ENCODE measurements at places on chromosomes 2 and 18.

DNA sequence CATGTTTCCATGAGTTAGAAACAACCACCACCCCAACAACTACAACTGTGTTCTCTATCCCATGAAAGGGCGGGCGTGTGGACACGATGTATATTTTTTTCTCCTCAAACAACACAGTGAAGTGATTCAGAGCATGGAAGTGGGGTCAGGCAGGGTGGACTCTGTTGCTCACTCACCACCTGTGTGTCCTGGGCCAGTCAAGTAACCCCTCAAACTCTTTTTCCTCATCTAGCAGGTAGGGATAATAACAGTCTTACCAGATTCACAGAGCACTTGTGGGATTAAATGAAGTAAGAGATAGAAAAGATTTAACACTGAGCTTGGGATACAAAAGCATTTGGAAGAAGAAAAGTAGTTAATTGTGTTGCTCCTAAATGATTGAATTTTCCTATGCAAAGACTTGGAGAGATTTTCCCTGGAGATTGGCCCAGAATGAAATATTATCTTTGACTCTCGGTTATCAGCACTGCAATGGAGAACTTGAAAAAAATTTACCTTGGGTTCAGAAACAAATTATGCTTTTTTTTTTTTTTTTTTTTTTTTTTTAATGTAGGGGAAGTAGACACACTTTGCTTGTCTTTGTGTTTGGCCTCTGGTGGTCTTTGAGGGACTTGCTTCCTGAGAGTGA is 161.9 kb upstream of the EPAS1 start:
- no peaks in the 10 kb centered on the region for H3K4me1 ChIP-seq
- H3K27ac ChIP-seq, result no peak overlapping the region
- no peak overlapping the region for H3K4me3 ChIP-seq
- H3K27me3 ChIP-seq, result no peaks in the 10 kb centered on the region
- DNase-seq, result no peak

DNA sequence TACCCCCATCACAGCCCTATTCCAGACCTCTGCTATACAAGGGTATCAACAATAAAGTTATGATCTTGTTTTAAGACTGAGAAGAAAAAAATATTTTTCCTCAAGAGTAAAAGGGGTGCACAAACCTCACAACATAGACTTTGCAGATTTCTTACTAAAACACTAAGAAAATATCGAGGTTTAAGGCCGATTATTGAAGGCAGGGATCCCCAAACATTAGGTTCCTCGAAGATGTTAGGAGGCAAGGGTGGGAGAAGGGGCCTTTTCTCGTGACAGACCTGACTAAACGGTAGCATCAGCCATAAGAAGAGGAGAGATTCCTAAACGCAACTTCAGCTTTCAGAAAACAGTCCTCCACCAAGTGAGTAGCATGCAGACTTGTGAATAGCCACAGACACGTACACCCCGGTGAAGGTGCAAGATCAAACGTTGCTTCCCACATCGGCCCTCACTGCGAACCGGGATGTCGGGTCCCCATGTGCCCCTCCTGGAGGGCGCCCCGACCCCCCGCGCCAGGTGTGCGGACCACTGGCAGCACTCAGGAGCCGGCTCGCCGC is 678 bp downstream of the PIAS2 start:
- H3K4me3 ChIP-seq, result peak overlapping the region; percentile 61
- H3K4me1 ChIP-seq, result peaks cover 6% of the 10 kb centered on the region
- no peaks in the 10 kb centered on the region for H3K27me3 ChIP-seq
- H3K27ac ChIP-seq, result peak overlapping the region; percentile 22

DNA sequence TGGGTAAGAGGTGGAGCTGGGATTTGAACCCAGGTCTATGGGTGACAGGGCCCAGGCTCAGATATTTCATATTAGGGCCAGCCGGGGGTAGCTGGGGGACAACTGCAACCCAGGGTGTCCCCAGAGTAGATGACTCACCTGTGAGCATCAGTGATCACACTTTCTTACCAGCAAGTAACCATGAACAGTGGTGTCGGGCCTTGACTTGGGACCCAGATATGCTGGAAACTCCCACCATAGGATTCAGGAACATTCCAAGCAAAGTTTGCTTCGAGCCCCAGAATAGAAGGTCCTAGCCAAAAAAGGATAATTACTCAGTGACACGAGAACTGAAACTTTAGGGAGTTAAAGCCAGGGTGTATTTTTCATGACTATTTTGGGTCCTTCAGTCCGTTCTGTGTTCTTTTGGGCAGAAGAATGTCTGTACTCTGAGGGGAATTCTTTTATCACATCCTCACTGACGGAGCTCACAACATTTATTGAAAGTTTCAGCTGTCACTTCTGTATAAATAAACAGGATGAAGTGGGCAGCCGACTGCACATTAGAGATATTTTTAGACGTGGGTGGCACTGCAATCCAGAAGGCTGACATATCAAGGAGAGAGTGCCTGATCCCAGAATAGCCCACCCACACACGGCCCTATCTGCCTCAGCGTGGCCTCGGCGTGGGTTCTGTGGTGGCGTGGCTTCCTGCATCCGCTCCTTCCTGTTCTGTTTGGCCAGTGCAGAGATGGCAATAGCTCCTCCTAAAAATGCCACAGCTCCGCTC is 45.6 kb downstream of the RAMP1 start:
- no peak for DNase-seq
- H3K27ac ChIP-seq, result no peak overlapping the region
- H3K36me3 ChIP-seq, result peaks cover 22% of the 10 kb centered on the region
- no peaks in the 10 kb centered on the region for H3K27me3 ChIP-seq
- H3K4me1 ChIP-seq, result no peaks in the 10 kb centered on the region

DNA sequence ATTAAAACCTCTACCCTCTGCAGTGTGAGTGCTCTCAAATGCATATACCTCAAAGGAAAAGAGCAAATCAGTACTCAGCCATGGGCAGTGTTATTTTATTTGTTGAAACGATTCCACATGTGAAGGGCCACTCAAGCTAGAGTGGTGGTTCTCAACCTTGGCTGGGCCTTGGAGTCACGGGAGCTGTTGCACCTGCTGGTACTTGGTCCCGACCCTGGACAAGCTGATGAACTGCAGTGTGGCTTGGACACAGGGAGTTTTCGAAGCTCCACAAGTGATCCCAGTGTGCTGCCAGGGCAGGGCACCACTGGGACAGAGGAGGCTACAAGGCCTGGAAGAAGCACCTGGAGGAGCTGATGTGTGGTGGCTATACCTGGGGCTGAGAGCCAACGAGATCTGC is 19.7 kb downstream of the GNLY start:
- H3K4me3 ChIP-seq, result no peak overlapping the region
- H3K4me1 ChIP-seq, result peaks cover 28% of the 10 kb centered on the region
- no peaks in the 10 kb centered on the region for H3K27me3 ChIP-seq
- DNase-seq, result no peak

- no peaks in the 10 kb centered on the region for H3K27me3 ChIP-seq
- no peaks in the 10 kb centered on the region for H3K4me1 ChIP-seq
- no peak overlapping the region for H3K27ac ChIP-seq
- H3K4me3 ChIP-seq, result no peak overlapping the region
These were observed 7.4 kb upstream of the NPC1 start for GRCh38 chr18:23593720-23594119.

All from spinal cord (tissue), 10 donors.